Activated CD4-positive, alpha-beta T cell treated with anti-CD3 and anti-CD28 coated beads for 36 hours (primary cell): ENCODE measurements at places on chromosomes 7 and 10.

- DNase-seq, result no peak
These were observed 7.6 kb upstream of the CALML5 start for GRCh38 chr10:5506751-5507648.

GRCh38 chr10:61761825-61762217, 99.1 kb downstream of the CABCOCO1 start:
- DNase-seq, result no peak

GRCh38 chr7:151768805-151769187, 108.1 kb downstream of the PRKAG2 start:
- DNase-seq, result no peak

DNA sequence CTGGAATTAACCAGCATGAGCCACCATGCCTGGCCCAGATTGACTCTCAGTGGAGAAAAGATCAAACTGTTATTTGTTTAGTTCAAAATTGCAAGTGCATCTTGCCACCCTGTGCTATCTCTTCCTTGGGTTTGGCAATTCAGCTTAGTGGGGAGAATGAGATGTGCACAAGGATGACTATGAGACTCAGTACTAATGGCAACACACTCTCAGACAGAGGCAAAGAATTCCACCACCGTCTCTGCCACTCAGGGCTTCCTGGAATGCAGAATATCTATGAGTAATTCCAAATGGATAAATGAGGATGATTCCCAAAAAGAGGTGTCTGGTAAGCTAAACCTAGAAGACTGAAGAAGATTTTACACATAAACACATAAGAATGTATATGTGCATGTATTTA, 525.8 kb downstream of the NRG3 start:
- DNase-seq, result no peak

- DNase-seq, result no peak
These were observed 584.6 kb upstream of the POM121L12 start for GRCh38 chr7:52450816-52451215.

DNA sequence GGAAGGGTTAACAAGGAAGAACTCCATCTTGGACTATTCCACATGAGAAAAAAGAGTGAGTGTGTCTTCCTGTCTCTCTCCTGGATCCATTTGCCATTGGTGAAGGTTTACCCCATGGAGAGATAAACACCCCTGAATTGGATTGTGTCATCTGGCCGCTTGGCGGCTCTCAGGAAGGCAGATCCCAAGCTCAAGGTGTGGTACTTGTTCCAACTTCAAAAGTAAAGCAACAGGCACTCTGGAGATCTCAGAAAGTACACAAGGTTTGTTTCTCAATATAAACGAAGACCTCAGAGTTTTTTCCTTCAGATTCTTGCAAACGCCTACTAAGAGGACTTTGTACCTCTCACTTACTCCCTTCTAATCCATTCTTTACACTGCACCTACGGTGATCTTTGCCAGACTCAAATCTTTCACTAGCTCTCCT, 116.7 kb downstream of the REEP3 start:
- no peak for DNase-seq

DNA sequence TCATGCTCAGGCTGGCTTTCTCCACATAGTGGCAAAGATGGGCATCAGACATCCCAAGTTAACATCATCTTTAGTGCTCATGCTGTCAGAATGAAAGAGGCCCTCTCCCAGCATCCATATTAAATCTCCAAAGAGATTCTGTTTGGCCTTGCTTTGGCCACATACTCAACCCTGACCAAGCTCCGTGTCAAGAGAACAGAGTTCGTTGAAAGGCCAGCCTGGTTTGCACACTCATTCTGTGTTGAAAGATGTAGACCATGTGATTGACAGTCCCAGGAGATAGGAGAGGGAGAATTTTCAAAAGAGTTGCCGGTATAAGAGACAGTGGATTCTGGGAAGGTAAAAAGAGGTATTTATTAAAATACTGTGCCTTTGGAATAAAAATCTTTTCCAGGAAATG, 19.7 kb downstream of the MET start:
- no peak for DNase-seq
